Stomach (tissue), 19 donors: ENCODE measurements at places on chromosomes 1 and 21. TPM values are rescaled to one million over a fixed set of nuclear protein-coding genes. Genes with fewer than 3 reads are reported as not detected.

Gene CTTNBP2NL
- 13.3 TPM for total RNA-seq

Gene CLDN17
- not detected for total RNA-seq

Gene ITLN2
- total RNA-seq: not detected

Gene CD1E
- not detected for total RNA-seq

Gene PTGFR
- total RNA-seq: 3.3 TPM
